ENCODE measurements at places on chromosomes 4 and X.

- no peak for DNase-seq
Measured at GRCh38 chr4:76779740-76780459, 118.0 kb downstream of the SOWAHB start.

GRCh38 chrX:38018766-38019425 is 12.5 kb downstream of the SYTL5 start:
- no peak for DNase-seq

GRCh38 chr4:88619971-88620370 is 27.7 kb downstream of the HERC3 start:
- no peak for DNase-seq

DNA sequence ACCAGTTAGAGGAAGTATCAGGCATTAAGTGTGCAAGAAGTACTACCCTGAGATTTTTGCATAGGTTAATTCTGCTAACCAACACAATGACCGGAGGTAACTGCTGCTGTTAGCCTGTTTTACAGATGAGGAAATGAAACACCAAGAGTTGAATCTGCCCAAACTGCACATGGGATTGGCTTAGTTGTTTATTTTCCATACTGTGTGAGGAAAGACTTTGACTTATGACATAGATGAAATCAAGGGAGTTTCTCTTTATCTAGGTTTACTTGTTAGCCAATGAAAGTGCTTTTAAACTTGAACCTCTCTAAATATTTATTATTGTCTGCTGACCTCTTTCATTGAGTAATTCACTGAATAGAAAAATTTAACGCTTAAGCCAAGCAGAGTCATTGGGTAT is 10.3 kb downstream of the GUCY1B1 start:
- no peak for DNase-seq

GRCh38 chrX:110532581-110532931 is 173.9 kb downstream of the RTL9 start:
- DNase-seq, result no peak

GRCh38 chrX:40971736-40972135 is 113.5 kb upstream of the USP9X start:
- DNase-seq, result no peak

GRCh38 chr4:137640156-137640837 is 108.0 kb upstream of the PCDH18 start:
- no peak for DNase-seq

DNA sequence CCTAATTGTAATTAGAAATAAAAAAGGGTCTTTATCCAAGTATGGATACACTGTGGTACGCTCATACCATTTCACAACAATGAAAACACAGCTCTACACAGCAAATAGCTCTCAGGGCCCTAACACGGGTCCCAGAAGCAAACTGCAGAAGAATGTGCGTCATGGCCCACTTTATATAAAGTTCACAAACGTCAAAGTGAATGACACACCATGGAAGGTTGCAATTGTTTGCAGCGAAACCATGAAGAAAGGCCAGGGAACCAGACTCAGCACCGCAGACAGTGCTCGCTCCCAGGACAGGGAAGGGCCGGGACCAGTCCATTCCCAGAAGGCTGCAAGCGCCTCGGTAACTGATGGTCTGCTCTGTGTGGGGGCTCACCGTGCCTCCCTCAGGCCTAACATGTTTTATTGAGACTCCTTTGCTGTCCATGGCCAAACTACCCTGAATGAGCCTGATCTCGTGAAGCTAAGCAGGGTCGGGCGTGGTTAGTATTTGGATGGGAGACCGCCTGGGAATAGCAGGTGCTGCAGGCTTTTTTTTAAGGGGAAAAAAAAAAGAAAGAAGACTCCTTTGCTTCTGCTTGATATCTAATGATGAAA is 47.8 kb downstream of the ACOX3 start:
- DNase-seq, result no peak

GRCh38 chrX:79366873-79367749 is at the start of gene ITM2A:
Gene ITM2A (minus strand): TSS chrX:79367334. CDS start chrX:79367215, 119 bp downstream.
- peak; percentile 63 for DNase-seq

GRCh38 chrX:131728295-131729145 is 184.6 kb downstream of the OR13H1 start:
- no peak for DNase-seq

- no peak for DNase-seq
Measured at GRCh38 chr4:32932156-32932555, 2212.0 kb downstream of the PCDH7 start.

GRCh38 chrX:72305286-72306084 is at the start of gene CITED1:
Gene CITED1 (minus strand): TSS chrX:72305914. CDS start chrX:72302869, 3,045 bp downstream.
- DNase-seq, result peak; percentile 11

- no peak for DNase-seq
Measured at GRCh38 chr4:100510551-100510950, 7.3 kb downstream of the EMCN start.

DNA sequence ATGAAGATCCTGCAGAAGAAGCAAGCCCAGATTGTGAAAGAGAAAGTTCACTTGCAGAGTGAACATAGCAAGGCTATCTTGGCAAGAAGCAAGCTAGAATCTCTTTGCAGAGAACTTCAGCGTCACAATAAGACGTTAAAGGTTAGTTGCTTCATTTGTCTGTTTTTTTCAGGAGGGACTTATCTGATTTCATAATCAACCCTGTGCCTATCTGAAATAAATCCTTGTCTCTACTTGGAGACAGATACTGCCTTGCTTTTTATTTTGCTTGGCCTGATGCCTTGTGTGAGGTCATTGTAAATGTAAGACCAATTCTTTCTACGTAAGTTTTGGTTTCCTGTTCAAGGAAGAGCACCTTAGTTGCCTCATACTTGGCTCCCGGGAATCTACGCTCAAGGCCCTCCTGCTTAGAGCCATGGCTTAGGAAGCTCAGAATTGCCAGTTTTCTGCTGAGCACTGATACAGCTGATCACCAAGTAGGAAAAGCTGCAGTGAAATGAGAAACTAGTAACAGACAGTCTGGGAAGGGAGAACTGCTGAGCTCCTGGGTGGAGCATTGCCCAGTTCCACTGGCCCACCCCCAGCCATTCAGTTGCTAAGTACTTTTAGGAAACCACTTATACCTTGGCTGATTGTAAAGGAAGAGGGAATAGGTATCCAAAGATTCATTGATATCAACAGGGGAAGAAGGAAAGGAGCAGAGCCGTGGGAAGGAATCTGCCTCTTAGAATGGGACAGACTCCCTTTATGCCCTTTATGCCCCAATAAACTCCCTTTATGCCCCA is 41.8 kb downstream of the RBBP7 start:
- DNase-seq, result no peak

DNA sequence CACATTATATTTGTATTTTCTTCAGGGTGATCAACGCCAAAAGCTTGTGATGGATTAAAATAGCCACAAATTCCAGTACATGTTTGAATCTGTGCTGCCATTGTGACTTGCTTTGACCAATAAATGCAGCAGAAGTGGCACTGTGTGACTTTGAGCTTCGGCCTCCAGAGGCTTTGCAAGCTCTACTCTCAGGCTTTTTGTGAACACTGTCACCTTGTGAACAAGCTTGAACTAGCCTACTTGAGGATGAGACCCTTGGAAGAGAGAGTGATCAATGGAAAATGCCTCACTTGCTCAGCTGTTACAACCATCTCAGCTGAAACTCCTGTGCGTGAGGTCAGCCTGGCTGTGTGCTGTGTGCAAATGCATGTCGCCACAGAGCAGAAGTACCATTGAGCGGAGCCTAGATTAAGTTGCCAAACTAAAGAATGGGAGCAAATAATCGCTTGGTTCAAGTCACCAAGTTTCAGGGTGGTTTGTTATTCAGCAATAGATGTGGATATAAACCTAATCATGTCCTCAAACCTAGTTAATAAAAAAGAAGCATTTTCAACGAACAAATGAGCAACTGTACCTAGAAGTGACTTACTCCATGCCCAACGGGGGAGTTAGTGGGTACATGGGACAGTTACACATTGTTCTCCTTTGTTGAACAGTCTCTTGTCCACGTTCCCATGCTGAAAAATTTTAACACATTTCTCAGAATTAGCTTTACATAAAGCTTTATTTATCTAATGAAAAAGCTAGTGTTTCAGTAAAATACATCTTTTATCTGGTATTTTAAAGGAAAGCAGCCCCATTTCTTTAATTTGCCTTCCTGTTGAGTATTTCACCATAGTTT is 23.5 kb downstream of the NOA1 start:
- no peak for DNase-seq

DNA sequence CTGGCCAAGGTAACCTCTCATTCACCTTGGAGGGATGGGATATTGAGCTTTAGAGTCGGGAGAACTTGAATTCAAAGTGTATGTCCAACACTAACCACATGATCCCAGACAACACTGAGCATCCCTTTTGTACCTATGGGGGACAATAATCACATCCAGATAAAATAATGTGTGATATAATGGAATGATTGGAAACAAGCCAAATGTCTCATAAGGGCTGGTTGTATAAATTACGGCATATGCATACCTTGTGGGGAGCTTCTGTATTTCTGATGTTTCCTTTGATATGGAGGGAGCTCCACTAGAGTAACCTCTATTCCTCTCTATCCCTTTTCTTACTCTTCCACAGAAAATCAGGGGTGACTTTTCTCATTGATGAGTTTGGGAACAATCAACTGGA is 40.7 kb upstream of the LDB2 start:
- no peak for DNase-seq

DNA sequence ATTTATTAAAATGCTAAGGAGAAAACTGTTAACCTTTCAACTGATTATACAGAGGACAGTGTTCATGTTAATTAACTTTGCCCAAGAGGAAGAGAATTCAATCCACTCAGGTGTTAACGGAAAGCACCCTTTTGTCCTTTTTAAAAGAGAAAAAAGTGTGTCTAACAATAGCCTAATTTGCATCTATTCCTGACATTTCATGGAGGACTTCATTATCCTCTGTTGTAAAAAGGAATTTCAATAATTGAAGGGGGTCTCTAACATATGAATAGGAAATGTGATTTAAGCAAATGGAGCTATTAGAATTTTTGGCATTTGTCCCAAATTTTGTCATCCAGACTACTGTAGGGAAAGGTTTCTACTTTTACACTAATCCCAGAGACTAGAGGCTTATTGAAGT is 44.6 kb upstream of the GC start:
- no peak for DNase-seq

DNA sequence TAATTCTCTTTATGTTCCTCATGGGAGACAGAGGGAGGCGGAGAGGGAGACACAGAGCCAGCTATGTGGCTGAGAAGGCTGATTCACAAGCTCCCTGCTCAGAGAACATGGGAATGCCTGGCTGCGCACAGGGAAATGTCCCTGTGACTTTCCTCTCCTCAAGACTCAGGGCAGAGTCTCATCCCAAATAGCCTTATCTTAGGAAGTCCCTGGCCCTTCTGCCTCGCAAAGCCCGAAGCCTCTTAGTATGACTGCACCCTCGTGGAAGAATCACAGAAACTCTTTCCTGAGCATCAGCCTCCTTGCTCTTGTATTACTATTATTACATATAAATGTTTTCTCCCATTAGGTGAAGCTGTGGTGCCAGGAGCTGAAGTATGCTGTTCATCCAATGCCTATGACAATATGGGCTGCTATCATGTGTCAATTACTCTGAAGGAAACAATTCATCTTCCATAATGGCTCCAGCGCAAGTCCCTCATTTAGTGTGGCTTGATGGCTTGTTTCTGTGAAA is 230.5 kb downstream of the MGST2 start:
- DNase-seq, result no peak

DNA sequence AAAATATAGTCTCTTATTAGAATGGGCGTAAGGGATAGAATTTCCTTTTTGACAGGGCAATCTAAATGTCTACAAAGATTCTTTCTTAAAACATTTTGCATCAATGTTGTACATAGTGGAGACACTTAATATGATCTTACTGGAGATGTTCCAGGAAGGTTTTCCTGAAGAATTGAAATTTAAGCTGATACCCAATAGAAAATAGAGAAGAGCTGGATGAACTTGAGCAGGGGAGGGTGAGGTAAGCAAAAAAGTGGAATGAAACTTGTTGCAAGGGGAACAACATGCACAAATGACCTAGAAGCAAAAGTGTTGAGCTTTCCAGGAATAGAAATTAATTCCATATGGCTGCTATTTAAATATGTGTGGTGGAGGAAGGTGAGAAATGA is 19.7 kb downstream of the SLAIN2 start:
- no peak for DNase-seq

DNA sequence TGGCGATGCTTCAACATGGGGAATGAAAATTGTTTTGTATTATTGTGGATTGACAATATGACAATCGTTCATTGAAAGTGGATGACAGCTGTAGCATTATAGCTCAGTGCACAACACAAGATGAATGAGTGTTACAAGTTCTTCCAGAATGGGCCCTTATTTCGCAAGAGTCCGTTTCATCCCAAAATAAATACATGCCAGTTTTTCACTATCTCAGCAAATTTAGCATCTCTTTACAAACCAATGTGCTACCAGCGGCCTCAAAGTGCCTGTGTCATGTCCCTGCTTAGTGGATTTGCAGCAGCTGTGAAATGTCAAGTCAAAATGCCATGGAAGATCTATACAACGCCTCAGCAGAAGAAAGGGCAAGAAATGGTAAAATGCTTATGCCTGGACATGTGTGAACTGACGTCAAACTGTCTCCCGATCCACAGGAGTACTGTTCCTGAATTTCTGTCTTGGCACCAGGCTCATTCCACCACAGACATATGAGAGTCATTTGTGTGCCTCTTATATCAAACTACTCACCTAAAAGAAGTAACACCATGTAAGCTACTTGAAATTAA is 109.6 kb downstream of the MAML3 start:
- no peak for DNase-seq

- DNase-seq, result no peak
Measured at GRCh38 chr4:182918791-182919302, 1.7 kb upstream of the DCTD start.

GRCh38 chr4:42672359-42673081 is 15.6 kb upstream of the ATP8A1 start:
- DNase-seq, result no peak

DNA sequence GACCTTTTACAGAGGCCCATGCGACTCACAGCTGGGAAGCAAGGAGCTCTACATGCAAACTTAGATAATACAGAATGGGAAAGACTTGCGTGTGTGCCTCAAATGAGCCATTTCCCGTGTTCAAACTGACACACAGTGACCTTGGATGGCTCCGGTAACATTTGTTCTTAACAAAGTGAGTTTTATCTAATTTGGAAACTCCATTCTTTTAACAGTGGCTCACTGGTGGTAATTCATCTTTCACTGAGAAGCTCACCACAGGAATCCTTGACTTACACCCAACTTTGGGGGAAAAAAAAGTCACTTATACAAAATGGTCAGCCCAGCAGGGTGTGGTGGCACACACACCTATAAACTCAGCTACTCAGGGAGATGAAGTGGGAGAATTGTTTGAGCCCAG is 190.6 kb downstream of the LDB2 start:
- DNase-seq, result no peak

DNA sequence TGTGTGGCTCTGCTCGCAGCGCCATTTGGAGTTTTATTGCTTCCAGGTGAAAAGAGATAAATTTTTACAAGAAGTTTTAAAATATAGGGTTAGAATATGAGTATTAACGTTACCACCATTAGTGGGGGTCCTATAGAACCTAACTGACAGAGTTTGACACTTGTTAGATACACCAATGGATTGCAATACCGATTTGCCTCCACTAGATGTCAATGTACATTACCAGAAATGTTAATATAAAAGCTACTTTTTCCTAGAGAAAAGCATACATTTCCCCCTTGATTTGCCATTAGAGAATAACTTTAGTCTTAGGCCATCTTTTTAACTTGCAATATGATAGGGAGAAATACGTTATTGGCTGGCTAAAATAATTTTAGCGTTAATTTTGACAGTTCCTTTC is 108.4 kb downstream of the LINC00632 start:
- DNase-seq, result no peak
